ENCODE measurements at places on chromosomes 1 and 21. TPM values are rescaled to one million over a fixed set of nuclear protein-coding genes. Genes with fewer than 3 reads are reported as not detected.

The MMEL1 gene
- 0.93 TPM for total RNA-seq

The OR2AK2 gene
- not detected for total RNA-seq

The PDZK1IP1 gene
- total RNA-seq = not detected

DNA sequence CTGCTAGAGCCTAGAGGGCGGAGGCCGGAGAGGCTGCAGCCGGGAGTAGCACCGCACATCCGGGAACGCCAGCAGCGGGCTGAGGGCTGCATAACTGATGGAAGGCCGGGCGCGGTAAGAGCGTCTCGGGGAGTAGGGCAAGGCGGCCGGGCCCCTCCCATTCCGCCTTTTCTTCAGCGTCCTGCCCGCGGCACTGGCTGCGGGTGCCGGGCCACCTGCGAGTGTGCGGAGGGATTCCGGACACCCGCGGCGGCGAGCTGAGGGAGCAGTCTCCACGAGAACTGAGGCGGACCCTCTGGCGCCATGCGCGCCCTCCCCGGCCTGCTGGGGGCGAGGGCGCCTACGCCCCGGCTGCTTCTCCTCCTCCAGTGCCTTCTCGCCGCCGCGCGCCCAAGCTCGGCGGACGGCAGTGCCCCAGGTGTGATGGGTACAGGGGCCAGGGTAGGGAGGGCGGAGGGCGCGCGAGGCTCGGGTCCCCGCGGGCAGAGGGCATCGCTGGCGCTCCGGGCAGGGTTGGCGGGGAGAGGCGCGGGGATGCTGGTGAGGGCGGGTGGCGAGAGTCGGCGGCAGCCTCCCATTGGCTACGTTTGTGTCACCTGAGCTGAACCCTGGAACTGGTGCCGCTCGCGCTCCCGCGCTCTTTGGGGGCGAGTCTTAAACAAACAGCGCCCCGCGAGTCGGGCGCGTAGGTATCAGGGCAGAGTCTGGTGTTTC is 334.4 kb downstream of the SRGAP2C start:
- peaks cover 3% of the 10 kb centered on the region for H3K27me3 ChIP-seq
- H3K36me3 ChIP-seq = no peaks in the 10 kb centered on the region
- peaks cover 2% of the 10 kb centered on the region for H3K4me1 ChIP-seq
- peak overlapping the region; percentile 72 for H3K4me3 ChIP-seq
- H3K27ac ChIP-seq = no peak overlapping the region

Measured in hepatocyte (in vitro differentiated cells).